ENCODE measurements at places on chromosomes 13 and 19.

DNA sequence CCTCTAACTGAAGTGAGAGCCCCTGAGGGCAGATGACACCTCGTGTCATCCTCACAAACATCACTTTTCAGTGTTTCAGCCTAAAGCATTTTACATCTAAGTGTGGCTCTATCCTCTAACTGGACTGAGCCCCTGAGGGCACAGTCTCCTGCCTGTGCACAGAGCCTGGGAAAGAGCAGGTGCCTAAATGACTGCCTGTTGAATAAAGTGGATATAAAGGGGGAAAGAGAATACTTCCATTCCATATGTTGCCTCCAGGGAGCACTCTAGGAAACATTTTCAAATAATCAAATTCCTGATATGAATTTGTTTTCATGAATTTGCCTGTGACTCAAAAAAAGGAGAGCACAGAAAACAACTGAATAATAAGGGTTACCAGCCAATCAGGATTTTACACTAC lies 32.2 kb downstream of the CNMD start:
- no peak for DNase-seq

- no peak for DNase-seq
Measured at GRCh38 chr13:68808456-68808855, 1299.2 kb upstream of the ATXN8OS start.

DNA sequence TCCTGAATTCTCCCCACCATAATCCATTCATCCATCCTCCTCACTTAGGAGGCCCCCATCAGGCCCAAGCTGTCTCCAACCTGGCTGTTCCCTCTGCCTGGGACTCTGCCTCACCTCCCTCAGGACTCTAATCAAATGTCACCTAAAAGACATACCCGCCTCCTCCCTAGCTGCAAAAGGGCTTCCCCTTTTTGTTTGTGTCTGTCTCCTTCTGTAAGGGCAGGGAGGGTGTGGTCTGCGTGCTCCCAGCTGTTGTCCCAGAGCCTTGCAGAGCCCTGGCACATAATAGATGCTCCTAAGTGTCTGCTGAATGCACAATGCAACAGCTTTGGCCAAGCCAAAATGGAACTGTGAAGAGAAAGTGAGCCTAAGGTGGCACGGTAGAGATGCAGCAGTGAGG lies 4.4 kb downstream of the TRIR start:
- no peak for DNase-seq

DNA sequence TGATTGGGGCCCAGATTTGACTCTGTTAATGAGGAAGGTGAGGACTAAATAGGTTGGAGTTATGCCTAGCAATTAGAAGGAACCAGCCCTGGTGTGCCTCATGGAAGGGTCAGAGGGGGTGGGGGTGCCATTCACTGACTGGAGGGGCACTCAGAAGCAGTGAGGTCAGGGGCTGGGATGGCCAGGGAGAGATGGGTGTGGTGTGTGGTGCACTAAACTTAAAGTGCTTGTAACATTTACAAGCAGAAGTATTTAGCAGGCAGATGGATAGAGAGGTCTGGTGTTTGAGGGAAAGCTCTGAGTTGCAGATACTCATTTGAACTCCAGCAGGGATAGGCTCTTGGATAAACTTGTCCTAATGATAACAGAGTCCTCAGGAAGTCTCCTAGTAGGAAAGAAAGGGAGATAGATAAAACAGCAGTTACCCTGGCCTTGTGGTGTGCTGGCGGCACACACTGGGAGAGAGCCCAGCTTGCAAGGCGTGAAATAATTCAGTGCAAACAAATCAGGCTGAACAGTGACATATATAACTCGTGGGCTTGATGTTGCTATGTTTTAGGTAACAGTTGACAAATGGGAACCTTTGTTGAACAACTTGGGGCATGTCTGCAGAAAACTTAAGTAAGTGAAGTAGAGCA lies 20.0 kb upstream of the UPF3A start:
- no peak for DNase-seq

GRCh38 chr19:51204321-51204720 lies 20.6 kb upstream of the CD33 start:
- no peak for DNase-seq

GRCh38 chr13:46736541-46737310 lies 60.2 kb downstream of the ESD start:
- no peak for DNase-seq

DNA sequence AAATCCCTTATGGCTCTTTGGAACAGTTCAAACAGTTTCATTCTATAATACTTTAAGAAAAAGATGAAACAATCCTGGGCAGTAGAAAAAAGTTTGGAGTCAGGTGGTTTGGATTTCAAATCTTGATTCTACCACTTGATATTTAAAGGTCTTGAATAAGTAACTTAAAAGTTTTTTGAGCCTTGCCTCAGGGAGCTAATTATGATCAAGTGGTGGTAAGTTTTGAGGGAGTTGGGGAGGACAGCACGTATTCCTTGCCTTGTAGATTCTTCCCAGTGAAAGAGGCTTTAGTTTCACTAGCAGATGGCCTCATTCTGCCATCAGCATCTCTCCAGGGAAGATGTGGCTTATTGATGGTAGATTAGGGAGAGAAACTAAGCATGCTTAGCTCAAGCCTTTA lies 168.4 kb upstream of the CSNK1A1L start:
- DNase-seq, result no peak

- no peak for DNase-seq
Measured at GRCh38 chr19:41085748-41086415, 2.4 kb upstream of the CYP2A13 start.

DNA sequence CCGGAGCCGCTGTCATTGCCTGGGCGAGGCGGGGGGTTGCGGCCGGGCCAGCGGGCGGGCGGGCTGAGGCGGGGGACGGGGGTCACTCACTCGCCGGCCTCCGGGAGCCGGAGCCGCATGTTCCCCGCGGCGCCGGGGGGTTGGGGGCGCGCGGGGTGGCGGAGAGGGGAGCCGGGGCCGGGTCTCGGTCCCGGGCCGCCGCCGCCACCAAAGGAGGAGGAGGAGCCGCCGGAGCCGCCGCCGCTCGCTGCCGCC lies 149 bp downstream of the MED26 start:
- DNase-seq, result no peak

- DNase-seq, result no peak
Measured at GRCh38 chr13:35770756-35771297, 294.3 kb upstream of the MAB21L1 start.

- DNase-seq, result no peak
Measured at GRCh38 chr19:30360376-30361106, 11.6 kb upstream of the ZNF536 start.

GRCh38 chr13:50810468-50810867 lies 33.0 kb downstream of the DLEU7 start:
- no peak for DNase-seq

DNA sequence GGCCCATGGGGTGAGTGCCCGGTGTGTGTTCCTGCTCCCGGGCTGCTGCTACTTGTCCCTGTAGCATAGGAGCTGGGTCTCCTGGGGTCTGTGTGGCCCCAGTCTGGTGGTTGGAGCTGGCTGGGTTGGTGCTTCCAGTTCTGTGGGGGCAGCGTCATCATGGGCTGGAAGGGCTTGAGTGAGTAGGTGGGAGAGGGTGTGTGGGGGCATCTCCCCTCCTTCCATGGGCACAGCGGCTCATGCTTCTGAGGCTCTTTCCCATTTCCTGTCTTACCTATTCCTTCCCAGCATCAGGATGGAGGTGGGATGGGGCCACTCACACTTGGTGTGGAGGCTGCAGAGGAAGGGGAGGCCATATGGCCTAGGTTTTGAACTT lies 8.0 kb upstream of the EPN1 start:
- no peak for DNase-seq

- DNase-seq, result no peak
Measured at GRCh38 chr19:2235381-2236063, 607 bp downstream of the PLEKHJ1 start.

DNA sequence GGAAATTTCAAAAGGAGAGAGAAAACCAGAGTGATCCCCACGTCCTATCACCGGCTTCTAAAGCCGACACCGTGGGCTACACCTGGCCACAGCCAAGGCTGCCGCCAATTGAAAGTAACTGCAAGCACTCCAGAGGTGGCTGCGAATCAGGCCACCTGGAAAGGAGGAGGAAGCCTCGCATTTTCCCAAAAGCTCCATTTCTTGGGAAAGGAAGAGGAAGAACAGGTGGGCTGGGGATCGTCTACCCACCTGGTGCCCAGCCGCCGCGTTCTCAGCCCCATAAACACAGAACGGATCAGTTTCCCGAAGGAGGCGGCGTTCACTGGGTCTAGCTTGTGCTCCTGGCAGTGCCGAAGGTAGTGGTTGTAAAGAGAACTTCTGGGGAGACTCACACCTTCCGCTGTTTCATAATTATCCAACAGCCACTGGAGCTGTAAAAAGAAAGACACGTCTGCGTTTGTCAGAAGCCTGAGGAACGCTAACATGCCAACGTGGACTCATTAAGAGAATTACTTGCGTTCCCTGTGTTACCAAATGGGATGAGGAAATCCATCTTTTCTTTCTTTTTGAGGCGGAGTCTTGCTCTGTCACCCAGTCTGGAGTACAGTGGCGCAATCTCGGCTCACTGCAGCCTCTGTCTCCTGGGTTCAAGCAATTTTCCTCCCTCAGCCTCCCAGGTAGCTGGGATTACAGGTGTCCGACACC lies 38.1 kb upstream of the RANBP3 start:
- no peak for DNase-seq

All from T1000 (cell line).